Transverse colon (tissue), 4 donors: ENCODE measurements at places on chromosomes 16 and 17. TPM values are rescaled to one million over a fixed set of nuclear protein-coding genes. Genes with fewer than 3 reads are reported as not detected.
A peak's percentile ranks its signal among the peaks of the same experiment; 100 is the strongest.

GRCh38 chr16:50395763-50396710, 27.2 kb upstream of the BRD7 start:
- H3K27me3 ChIP-seq: no peaks in the 10 kb centered on the region
- H3K36me3 ChIP-seq: no peaks in the 10 kb centered on the region
- no peak for DNase-seq

- H3K4me1 ChIP-seq: no peaks in the 10 kb centered on the region
- peak; percentile 47 for DNase-seq
- H3K36me3 ChIP-seq: no peaks in the 10 kb centered on the region
- H3K27ac ChIP-seq: no peak overlapping the region
- no peak overlapping the region for H3K4me3 ChIP-seq
- no peaks in the 10 kb centered on the region for H3K27me3 ChIP-seq
Measured at GRCh38 chr16:56946767-56947603, 14.8 kb upstream of the CETP start.

- no peak overlapping the region for H3K27ac ChIP-seq
- H3K4me1 ChIP-seq: no peaks in the 10 kb centered on the region
- DNase-seq: no peak
Measured at GRCh38 chr16:17543073-17543472, 72.3 kb upstream of the XYLT1 start.

The KRT31 gene
- not detected for total RNA-seq

DNA sequence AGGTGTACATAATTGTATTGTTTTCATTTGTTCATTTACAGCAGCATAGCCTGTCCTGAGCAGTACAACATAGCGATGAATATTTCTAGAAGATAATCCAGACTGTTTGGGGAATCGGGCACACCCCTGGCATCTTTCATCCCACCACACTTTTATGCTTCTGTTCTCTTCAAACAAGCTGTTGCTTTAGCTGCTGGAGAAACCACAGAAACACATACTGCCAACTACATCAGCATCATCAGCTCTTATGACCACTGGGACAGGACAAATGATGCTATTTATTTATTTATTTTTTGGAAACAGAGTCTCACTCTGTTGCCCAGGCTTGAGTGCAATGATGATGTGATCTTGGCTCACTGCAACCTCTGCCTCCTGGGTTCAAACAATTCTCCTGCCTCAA, 22.6 kb upstream of the HAPSTR1 start:
- no peak overlapping the region for H3K4me3 ChIP-seq
- DNase-seq: no peak
- H3K4me1 ChIP-seq: no peaks in the 10 kb centered on the region

The KRTAP2-2 gene
- not detected for total RNA-seq

- no peak overlapping the region for H3K27ac ChIP-seq
- no peak overlapping the region for H3K4me3 ChIP-seq
- no peaks in the 10 kb centered on the region for H3K4me1 ChIP-seq
- H3K27me3 ChIP-seq: peaks cover 5% of the 10 kb centered on the region
- H3K36me3 ChIP-seq: no peaks in the 10 kb centered on the region
Measured at GRCh38 chr16:51762081-51762996, 611.3 kb upstream of the SALL1 start.

DNA sequence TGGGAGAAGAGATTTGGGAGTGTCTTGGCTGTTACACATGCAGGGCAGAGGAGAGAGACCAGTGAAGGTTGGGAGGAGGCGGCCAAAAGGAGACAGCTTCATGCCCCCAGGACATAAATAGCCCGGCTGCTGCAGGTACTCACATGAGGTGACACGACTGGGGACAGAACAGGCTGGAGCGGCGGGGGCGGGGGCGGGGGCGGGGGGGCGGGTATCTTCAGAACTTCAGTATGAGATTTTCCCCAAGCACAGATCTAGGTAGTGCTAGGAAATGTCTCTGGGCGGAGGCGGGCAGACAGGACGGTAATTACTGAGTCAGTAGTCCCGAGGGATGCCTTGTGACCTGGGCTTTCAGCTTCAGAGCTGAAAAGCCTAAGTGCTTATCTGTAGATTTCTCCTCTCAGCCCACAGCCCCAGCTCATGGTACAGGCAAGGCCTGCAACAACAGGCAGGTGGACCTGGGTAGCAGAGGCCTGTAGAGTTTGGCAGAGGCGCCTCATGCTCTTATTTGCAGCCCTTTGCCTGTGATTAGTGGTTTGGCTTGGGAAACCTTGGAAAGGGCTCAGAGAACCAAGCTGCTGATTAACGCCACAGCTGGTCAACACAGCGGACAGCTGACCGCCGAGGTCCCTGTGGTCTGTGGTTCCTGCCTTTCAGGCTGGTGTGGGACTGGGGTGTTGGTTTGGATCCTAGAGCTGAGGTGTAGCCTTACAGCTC, 24.5 kb downstream of the UNK start:
- no peak overlapping the region for H3K4me3 ChIP-seq
- peak overlapping the region; percentile 44 for H3K27ac ChIP-seq
- peaks cover 16% of the 10 kb centered on the region for H3K36me3 ChIP-seq
- H3K27me3 ChIP-seq: no peaks in the 10 kb centered on the region

The ACSM2A gene
- not detected for total RNA-seq

DNA sequence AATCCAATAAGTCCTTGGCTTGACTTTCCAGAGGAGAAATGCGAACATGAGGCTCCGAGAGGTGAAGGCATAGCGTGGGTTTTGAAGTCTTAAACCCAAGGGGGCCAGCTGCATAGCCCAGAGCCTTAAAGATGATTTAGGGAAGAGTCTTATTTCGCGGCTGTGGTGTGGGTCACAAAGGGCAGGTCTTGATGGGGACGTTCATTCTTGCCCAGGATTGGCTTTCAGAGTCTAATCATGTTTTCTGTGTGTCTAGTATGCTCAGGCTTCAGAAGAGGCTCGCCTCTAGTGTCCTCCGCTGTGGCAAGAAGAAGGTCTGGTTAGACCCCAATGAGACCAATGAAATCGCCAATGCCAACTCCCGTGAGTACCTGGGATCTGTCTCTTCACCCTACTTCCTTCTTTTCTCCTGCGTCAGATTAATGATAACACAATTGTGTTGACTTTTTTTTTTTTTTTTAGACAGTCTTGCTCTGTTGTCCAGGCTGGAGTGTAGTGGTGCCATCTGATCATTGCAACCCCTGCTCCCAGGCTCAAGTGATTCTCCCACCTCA, 951 bp downstream of the RPL19 start:
- peak overlapping the region; percentile 85 for H3K27ac ChIP-seq
- no peaks in the 10 kb centered on the region for H3K27me3 ChIP-seq
- H3K36me3 ChIP-seq: peaks cover 2% of the 10 kb centered on the region
- H3K4me3 ChIP-seq: peak overlapping the region; percentile 85
- no peak for DNase-seq

GRCh38 chr17:5234645-5235576, at the start of gene SCIMP:
TSS of gene SCIMP (minus strand) at chr17:5234860. CDS start at chr17:5234755, 105 bp downstream.
- H3K4me1 ChIP-seq: no peaks in the 10 kb centered on the region
- no peaks in the 10 kb centered on the region for H3K27me3 ChIP-seq
- H3K4me3 ChIP-seq: no peak within 1 kb of the TSS
- no peaks in the 10 kb centered on the region for H3K36me3 ChIP-seq
- peak; percentile 40 for DNase-seq
- H3K27ac ChIP-seq: peak within 1 kb of the TSS; percentile 23

GRCh38 chr17:69669441-69670178, 255.1 kb downstream of the MAP2K6 start:
- DNase-seq: no peak
- no peak overlapping the region for H3K4me3 ChIP-seq
- H3K27me3 ChIP-seq: no peaks in the 10 kb centered on the region
- no peaks in the 10 kb centered on the region for H3K36me3 ChIP-seq
- no peaks in the 10 kb centered on the region for H3K4me1 ChIP-seq

DNA sequence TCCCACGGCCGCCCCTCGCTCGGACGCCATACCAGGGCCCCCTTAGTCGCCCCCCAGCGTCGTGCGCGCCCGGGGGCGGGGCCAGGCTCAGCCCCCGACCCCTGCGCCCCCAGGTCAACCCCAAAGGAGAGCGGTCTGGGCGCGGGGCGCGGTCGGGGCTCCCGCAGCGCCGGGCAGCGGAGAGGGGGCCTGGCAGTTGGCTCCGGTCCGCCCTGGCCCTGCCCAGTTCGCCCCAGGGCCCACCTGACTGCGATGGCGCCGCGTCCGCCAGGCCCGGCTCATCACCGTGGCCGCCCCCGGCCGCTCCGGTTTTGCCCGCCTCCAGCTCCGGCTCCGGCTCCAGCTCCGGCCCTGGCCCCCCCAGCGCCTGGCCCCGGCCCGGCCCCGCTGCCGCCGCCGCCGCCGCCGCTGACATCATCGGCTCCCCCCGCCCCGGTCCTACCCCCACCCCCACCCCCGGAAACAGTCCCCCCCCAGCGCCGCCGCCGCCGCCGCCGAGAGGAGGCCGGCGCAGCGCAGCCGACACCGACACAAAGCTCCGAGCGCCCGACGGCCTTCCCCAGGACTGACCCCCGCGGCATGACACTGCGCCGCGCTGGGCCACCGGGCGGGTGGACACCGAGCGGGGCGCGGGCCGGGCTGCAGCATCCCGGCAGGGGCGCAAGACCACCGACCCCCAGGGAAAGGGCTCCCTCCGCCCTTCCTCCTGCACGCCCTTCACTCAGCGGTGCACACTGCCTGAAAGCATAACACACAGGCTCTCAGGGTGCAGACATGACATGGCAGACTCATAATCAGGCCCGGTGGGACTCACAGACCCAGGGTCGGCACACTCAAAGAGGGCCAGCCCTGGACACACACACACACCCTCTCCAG, at the start of gene ZBTB4:
ZBTB4 (minus strand) TSS at position 419 of the 876 bp plus-strand sequence. CDS start 12,830 bp downstream, outside the sequence.
- H3K27ac ChIP-seq: peak within 1 kb of the TSS; percentile 100
- H3K27me3 ChIP-seq: no peaks in the 10 kb centered on the region
- H3K4me1 ChIP-seq: peaks cover 20% of the 10 kb centered on the region
- DNase-seq: peak; percentile 66

The WNT9B gene
- not detected for total RNA-seq

DNA sequence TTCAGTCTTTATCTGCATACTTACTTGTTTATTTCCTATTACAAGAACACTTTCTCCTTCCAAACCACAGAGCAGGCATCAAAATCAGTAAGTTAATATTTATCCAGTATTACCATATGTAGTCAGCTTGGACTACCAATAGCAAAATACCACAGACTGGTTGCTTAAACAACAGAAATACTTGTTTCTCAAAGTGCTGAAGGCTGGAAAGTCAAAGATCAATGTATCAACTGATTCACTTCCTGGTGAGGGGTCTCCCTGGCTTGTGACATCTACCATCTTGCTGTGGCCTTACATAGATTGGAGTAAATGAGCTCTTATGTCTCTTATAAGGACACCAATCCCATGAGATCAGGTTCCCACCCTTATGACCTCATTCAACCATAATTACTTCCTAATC, 2.6 kb downstream of the STXBP4 start:
- no peak for DNase-seq
- no peak overlapping the region for H3K4me3 ChIP-seq
- H3K4me1 ChIP-seq: peaks cover 15% of the 10 kb centered on the region
- H3K27ac ChIP-seq: no peak overlapping the region
- H3K27me3 ChIP-seq: no peaks in the 10 kb centered on the region

GRCh38 chr16:7492122-7492521, 159.5 kb downstream of the RBFOX1 start:
- H3K27ac ChIP-seq: no peak overlapping the region
- no peak overlapping the region for H3K4me3 ChIP-seq
- H3K27me3 ChIP-seq: no peaks in the 10 kb centered on the region
- no peaks in the 10 kb centered on the region for H3K36me3 ChIP-seq
- DNase-seq: no peak
- H3K4me1 ChIP-seq: no peaks in the 10 kb centered on the region

The ZNF213 gene
- total RNA-seq: 12.1 TPM

DNA sequence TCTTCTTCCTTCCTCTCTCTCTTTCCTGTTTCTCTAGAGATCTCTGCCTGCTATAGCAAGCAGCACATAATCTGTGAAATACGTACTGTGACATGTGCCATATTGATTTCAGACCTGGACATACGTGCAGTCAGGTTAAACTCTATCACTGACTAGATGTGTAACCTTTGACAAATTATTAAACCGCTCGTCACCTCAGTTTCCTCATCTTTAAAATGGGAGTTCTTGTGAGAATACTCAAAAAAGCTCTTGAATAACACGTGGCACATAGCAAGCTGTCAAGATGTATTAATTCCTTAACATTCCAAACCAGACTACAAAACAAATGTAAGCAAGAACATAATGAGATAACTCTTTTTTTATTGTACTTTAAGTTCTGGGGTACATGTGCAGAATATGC, 170.0 kb downstream of the PHKB start:
- H3K4me1 ChIP-seq: no peaks in the 10 kb centered on the region
- no peak overlapping the region for H3K4me3 ChIP-seq
- H3K27me3 ChIP-seq: no peaks in the 10 kb centered on the region
- DNase-seq: no peak
- H3K36me3 ChIP-seq: no peaks in the 10 kb centered on the region

GRCh38 chr16:64278196-64278595, 843.7 kb downstream of the CDH11 start:
- no peak overlapping the region for H3K27ac ChIP-seq
- H3K4me3 ChIP-seq: no peak overlapping the region
- no peaks in the 10 kb centered on the region for H3K27me3 ChIP-seq
- no peaks in the 10 kb centered on the region for H3K36me3 ChIP-seq
- no peaks in the 10 kb centered on the region for H3K4me1 ChIP-seq

The AOC2 gene
- total RNA-seq: 1.1 TPM

DNA sequence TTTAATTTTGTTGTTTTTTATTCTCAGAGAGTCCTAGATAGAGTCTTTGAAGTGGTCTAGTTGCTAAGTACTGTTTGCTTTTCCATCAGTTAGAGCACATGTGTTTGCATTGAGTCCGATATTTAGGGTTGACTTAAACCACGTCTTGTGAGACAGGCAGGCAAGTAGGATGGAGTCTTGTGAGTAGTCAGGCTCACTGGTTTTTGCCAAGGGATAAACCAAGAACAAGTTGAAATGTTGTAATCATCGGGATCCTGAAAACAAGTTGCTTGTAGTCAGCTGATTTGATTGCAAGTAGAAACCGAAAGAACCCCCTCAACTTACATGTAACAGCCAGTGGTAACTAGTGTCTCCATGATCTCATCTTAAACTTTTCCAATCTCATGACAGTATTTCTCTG, 17.2 kb downstream of the ATP6V0A1 start:
- peaks cover 7% of the 10 kb centered on the region for H3K4me1 ChIP-seq
- peaks cover 53% of the 10 kb centered on the region for H3K36me3 ChIP-seq
- H3K27ac ChIP-seq: no peak overlapping the region
- no peaks in the 10 kb centered on the region for H3K27me3 ChIP-seq

The VAT1 gene
- total RNA-seq: 58.4 TPM

DNA sequence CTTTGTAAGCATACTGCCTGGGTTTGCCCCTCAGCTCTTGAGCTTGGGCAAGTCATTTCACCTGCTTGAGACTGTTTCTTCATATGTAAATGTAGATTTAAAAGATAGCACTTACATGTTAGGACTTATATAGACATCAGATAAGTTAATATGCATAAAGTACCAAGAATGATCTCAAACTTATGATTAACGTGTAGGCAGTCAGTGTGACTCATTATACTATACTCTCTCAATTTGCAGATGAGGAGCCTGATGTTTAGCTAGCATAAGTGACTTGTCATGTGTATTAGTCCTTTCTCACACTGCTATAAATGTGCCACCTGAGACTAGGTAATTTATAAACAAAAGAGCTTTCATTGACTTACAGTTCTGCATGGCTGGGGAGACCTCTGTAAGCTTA, 690.5 kb downstream of the KCNJ2 start:
- H3K4me3 ChIP-seq: no peak overlapping the region
- no peaks in the 10 kb centered on the region for H3K4me1 ChIP-seq
- H3K27ac ChIP-seq: no peak overlapping the region
- H3K36me3 ChIP-seq: no peaks in the 10 kb centered on the region
- no peak for DNase-seq

GRCh38 chr16:78576941-78577340, 477.5 kb downstream of the WWOX start:
- H3K4me3 ChIP-seq: no peak overlapping the region
- H3K27me3 ChIP-seq: no peaks in the 10 kb centered on the region
- no peak overlapping the region for H3K27ac ChIP-seq
- no peak for DNase-seq

GRCh38 chr16:30941600-30942425, 7.1 kb upstream of the ORAI3 start:
- H3K27me3 ChIP-seq: no peaks in the 10 kb centered on the region
- H3K27ac ChIP-seq: peak overlapping the region; percentile 63
- no peak overlapping the region for H3K4me3 ChIP-seq
- peaks cover 13% of the 10 kb centered on the region for H3K36me3 ChIP-seq
- peak; percentile 87 for DNase-seq
